ENCODE measurements at places on chromosomes 6 and 20. TPM values are rescaled to one million over a fixed set of nuclear protein-coding genes. Genes with fewer than 3 reads are reported as not detected.

- no peak for DNase-seq
Measured at GRCh38 chr6:19892260-19892659, 55.1 kb downstream of the ID4 start.

GRCh38 chr20:62716198-62716940 lies 7.7 kb downstream of the NTSR1 start:
- DNase-seq, result no peak

DNA sequence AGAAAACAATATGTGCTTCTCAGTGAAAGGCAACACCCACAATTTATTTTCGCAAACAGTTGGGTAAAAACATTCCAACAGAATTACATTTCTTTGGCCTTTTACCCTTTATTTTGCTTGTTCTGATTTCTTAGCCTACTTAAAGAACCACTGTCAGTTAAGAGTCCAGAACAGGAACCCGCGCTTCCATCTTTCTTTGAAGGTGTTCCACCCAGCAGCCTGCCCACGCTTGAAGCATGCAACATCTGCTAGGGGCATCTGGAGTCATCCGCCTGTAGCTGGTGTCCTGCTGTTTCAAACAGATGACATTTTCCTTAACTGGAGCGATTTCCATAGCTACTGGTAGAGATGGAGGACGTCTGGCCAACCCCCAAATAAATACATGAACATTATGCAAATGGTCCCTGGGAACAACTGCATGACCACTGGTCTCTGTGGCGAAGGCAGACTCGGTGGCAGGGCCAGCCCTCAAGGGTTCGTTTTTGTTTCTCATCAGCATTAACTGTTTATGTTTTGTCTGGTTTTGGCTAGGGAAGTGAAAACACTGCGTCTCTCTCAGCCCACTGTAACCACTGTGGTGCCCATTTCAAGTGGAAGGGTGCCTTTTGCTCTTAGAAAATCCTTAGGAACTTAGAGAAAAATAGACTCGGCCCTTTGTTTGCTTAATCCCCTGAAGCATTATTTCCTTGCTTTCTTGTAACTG lies 51.6 kb downstream of the LAMA4 start:
- no peak for DNase-seq

GRCh38 chr6:95577304-95578105 lies at the start of gene MANEA:
Gene MANEA, plus strand, starts transcription at chr6:95577535. Its CDS starts 8,905 bp downstream, at chr6:95586440.
- peak; percentile 85 for DNase-seq

DNA sequence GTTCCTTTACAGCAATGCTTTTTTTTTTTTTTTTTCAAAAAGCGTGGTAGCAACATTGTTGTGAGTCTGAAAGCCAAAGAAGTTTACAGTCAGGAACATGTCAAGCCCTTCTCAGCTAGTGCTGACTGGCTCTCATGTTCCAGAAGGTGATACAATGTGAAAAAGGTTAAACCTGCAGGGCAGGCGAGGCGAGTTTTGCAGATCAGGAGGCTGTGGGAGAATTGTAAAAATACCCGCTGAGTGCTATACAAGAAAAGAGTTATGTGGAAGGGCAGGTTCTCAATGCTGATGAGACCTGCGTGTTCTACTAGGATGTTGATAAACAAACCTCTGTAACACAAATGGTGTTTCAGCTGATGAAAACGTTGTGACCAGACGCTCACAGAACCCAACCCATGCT lies 30.9 kb upstream of the RPP40 start:
- DNase-seq, result no peak

GRCh38 chr6:156421933-156422332 lies 355.2 kb upstream of the ARID1B start:
- DNase-seq, result no peak

GRCh38 chr20:704726-705125 lies 29.1 kb upstream of the SCRT2 start:
- DNase-seq, result no peak

DNA sequence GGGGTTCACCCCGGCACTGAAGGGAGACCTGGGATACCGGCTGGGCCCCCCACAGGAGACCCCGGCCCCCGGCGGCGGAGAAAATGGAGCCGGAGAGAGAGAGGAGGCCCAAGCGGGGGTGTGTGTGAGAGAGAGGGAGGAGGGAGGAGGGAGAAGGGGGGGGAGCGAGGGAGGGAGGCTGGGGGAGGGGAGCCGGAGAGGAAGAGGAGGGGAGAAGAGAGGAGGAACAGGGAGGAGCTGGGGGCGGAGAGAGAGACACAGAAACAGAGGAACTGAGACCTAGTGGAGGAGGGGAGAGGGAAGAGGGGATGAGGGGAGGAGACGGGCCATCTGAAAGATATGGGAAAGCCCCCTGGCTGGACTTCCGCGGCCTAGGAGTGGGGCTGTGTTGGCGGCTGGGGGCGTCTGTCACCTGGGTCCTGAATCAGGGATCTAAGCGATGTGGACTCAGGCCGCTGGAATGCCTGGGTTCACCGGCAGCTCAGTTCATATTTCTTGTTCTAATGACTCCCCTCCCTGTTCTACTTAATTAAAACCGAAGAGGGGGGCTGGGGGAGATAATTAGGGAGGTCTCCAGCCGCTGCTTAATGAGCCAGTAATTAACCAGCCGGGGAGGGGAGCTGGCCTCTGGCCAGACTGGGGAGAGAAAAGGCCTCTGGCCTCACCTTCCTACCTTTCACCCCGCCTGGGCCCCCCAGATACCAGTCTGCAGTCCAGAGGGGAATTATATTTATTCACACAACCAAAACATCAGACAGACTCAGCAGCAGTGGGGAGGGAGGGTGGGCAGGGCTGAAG lies at the start of gene PBX2:
PBX2 (minus strand) TSS at position 149 of the 798 bp plus-strand sequence. CDS start 287 bp downstream, outside the sequence.
- DNase-seq, result peak; percentile 74

DNA sequence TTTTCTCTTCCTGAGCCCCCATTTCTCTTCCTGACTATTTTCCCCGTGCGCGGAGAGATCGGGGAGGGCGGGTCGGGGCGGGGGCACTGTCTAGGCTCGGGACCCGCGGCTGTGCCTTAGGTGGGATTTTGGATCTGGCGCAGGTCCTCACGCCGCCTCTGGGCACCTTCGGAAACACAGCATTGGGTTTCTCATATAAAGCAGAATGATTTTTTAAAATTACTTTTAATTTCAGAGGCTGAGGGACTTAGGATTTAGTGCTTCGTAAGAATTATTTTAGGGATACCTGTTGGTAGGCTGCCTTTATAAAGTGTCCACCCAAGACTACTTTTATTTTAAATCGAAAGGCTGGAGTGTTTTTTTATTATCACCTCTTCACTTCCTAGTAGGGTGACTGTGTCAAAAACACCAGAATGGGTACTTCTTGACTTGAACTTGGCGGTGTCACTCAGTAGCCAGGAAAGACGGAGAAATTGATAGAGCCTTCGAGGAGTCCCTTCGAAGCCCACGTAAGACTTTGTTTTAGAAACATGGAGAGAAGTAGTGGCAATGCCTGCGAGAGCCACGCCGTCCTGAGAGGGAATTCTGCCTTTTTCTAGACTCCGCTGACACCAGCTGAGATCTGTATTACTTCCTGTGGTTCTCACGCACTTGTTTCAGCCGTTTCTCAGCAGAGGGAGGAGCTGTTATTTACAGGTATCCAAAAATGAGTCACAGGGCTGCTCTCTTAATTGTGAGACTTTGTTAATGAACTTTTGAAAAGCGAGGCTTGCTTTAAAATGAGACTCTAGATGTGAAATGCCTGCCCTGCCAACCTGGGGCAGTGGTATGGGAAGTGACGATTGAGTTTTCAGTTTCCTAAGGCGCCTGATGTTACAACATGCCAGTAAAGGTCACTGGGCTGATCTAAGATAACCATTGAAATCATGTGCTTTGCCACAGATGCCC lies 667 bp downstream of the STX11 start:
- peak; percentile 62 for DNase-seq

- no peak for DNase-seq
Measured at GRCh38 chr20:52655395-52655794, 316.8 kb upstream of the TSHZ2 start.

The SLC44A4 gene
- not detected for total RNA-seq
